ENCODE measurements at places on chromosomes 2 and 18.

DNA sequence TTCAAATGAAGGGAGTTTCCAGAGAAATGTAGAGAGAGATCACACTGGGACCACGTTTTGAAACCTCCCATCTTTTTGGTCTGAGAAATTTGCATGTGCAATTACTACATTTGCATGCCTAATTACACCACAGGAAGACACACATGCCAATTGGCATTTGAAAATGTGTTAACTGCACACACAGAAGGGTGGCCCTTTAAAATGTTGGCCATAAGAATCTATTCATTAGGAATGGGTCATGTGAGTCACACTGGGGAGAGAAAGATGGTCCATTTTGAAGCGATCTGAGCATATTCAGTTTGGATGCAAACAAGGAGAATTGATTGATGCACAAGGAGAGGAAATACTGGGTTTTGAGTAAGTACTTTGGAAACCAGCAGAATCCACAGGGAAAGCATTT is 1407.1 kb upstream of the ACVR2A start:
- DNase-seq, result no peak

- DNase-seq, result peak; percentile 30
Observed at GRCh38 chr18:58310517-58310916, 266.5 kb downstream of the NEDD4L start.

GRCh38 chr2:239239607-239240413 is 161.0 kb downstream of the HDAC4 start:
- DNase-seq, result no peak

DNA sequence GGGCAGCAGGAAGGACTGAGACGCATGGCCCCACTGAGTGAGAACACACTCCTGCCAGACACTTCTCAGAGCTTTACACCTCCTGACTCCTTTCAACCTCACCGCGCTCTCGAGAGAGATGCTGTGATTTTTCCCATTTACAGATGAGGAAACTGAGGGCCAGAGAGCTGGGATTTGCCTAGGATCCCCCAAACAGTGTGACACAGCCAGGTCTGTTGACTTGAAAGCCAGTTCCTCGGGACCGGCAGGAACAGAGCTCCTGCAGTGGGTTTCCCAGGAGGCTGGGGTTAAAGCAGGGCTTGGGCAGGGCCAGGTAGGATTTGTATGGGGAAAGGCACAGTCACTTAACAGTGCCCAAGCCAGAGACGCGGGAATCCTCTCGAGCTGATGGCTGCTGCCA is 81.9 kb downstream of the STPG4 start:
- no peak for DNase-seq

GRCh38 chr2:189348369-189348768 is 92.9 kb upstream of the WDR75 start:
- DNase-seq, result no peak

- DNase-seq, result no peak
Observed at GRCh38 chr2:218780851-218781690, 876 bp upstream of the CYP27A1 start.
